ENCODE measurements at places on chromosomes 4 and X. TPM values are rescaled to one million over a fixed set of nuclear protein-coding genes. Genes with fewer than 3 reads are reported as not detected.

DNA sequence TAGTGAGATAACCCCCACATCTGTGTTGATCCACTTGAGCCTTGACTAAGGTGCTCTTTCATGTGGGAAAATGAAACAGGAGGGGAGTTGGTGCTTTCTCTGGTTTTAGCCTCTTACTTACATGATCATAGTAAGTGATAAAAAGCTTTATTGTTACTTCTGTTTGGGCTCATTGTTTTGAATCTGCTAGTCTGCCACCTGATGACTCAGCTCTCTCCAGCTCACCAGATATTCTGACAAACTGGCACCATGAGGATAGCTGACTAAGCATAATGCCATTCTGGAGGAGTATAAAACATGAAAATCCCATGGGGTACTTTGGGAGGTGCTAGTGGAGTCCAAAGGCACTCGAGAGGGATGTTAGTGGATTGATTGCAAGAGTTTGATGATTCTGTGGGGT is 824.0 kb downstream of the RAPGEF2 start:
- H3K4me3 ChIP-seq: no peak overlapping the region
- DNase-seq: no peak
- H3K4me1 ChIP-seq: no peaks in the 10 kb centered on the region
- no peaks in the 10 kb centered on the region for H3K36me3 ChIP-seq

GRCh38 chr4:98508829-98509598 is 149.4 kb downstream of the TSPAN5 start:
- peak overlapping the region; percentile 78 for H3K27ac ChIP-seq
- no peak overlapping the region for H3K4me3 ChIP-seq
- H3K4me1 ChIP-seq: peaks cover 31% of the 10 kb centered on the region

- no peaks in the 10 kb centered on the region for H3K36me3 ChIP-seq
- H3K4me1 ChIP-seq: no peaks in the 10 kb centered on the region
- no peak for DNase-seq
Observed at GRCh38 chr4:16818005-16818404, 80.4 kb downstream of the LDB2 start.

DNA sequence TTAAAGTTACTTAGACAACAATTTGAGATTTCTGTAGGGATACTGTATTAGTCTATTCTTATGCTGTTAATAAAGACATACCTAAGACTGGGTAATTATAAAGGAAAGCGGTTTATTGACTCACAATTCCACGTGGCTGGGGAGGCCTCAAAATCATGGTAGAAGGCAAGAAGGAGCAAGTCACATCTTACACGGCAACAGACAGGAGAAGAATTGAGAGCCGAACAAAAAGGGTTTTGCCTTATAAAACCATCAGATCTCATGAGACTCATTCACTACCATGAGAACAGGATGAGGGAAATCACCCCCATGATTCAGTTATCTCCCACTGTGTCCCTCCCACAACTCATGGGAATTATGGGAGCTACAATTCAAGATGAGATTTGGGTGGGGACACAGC is 11.0 kb downstream of the PTTG2 start:
- H3K27me3 ChIP-seq: no peaks in the 10 kb centered on the region
- DNase-seq: no peak
- H3K4me3 ChIP-seq: no peak overlapping the region
- H3K36me3 ChIP-seq: no peaks in the 10 kb centered on the region
- peaks cover 15% of the 10 kb centered on the region for H3K4me1 ChIP-seq

GRCh38 chr4:138414202-138414601 is 172.1 kb upstream of the SLC7A11 start:
- no peak overlapping the region for H3K27ac ChIP-seq
- H3K4me3 ChIP-seq: no peak overlapping the region
- no peaks in the 10 kb centered on the region for H3K27me3 ChIP-seq
- H3K4me1 ChIP-seq: no peaks in the 10 kb centered on the region
- DNase-seq: no peak
- H3K36me3 ChIP-seq: no peaks in the 10 kb centered on the region

- no peaks in the 10 kb centered on the region for H3K4me1 ChIP-seq
- no peak overlapping the region for H3K27ac ChIP-seq
- DNase-seq: no peak
- H3K4me3 ChIP-seq: no peak overlapping the region
- no peaks in the 10 kb centered on the region for H3K36me3 ChIP-seq
Observed at GRCh38 chrX:109902665-109903064, 100.2 kb upstream of the TMEM164 start.

- no peak overlapping the region for H3K4me3 ChIP-seq
- H3K27me3 ChIP-seq: no peaks in the 10 kb centered on the region
- no peak for DNase-seq
- no peak overlapping the region for H3K27ac ChIP-seq
Observed at GRCh38 chrX:31516527-31516926, 444.7 kb upstream of the FTHL17 start.

ASB12 gene
- polyA plus RNA-seq: 0.48 TPM

Data from hepatocyte (in vitro differentiated cells).